ENCODE measurements at places on chromosomes 2 and 18.

DNA sequence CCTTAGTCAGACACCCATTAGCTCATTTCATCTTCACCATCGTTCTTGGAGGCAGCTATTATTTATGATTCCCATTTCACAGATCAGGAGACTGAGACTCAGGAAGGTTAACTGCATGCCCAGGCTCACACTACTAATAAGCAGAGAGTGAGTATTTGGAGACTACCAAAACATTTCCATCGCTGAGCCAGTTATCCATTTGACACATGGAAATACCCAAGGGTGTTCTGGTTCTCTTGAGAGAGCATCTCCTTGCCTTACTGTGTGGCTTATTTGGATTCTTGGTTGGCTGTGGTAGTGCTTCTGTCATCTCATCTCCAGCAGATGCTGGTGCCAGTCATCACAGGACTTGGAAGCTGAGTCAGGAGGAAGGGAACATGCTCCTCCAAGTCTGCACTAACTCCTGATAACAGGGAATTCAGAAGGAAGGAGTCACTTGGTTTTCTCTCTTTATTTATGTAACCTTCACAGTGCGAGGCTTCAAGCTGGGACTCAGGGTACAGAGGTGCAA lies 55.2 kb downstream of the RASGRP3 start:
- H3K27me3 ChIP-seq, result no peaks in the 10 kb centered on the region
- H3K4me1 ChIP-seq, result no peaks in the 10 kb centered on the region
- DNase-seq, result no peak
- H3K4me3 ChIP-seq, result no peak overlapping the region

DNA sequence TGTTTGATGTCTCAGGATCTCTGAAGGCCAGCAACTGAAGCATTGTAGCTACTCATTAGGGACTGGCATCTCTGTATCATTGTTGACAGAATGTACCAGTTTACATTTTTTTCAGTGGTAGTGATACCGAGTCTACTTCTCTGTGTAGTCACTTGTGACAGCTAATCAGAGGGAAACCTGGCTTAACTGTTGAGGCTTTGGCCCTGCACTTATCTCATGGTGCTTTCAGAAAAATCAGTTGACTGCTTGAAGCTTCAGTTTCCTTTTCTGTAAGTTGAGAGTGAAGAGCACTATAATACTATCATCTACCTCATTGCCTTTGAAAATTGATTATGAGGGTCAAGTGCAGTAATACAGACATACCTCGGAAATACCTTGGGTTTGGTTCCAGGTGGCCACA lies 90.0 kb downstream of the COMMD1 start:
- H3K27ac ChIP-seq, result no peak overlapping the region
- H3K27me3 ChIP-seq, result no peaks in the 10 kb centered on the region
- DNase-seq, result no peak
- H3K4me3 ChIP-seq, result no peak overlapping the region

GRCh38 chr2:121476684-121477083 lies 54.0 kb upstream of the RNU4ATAC start:
- peaks cover 56% of the 10 kb centered on the region for H3K4me1 ChIP-seq
- H3K27ac ChIP-seq, result no peak overlapping the region
- no peaks in the 10 kb centered on the region for H3K36me3 ChIP-seq
- no peak overlapping the region for H3K4me3 ChIP-seq
- DNase-seq, result no peak
- no peaks in the 10 kb centered on the region for H3K27me3 ChIP-seq

DNA sequence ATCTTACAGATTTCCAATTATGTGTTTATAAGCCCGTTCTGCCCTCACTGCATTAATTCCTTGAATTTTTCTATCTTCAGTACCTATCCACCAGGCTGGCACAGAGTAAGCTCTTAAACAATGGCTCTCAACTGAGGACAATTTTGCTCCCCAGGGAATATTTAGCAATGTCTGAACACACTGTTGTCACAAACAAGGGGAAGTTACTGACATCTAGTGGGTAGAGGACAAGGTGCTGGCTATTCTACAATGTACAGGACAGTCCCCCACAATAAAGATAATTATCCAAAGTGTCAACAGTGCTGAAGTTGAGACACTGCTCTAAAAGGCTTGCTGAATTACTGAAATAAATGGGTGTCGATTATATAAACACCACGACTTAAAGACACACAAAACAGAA lies 5.0 kb downstream of the NDUFS1 start:
- no peak overlapping the region for H3K27ac ChIP-seq
- no peak overlapping the region for H3K4me3 ChIP-seq
- peaks cover 24% of the 10 kb centered on the region for H3K36me3 ChIP-seq
- no peak for DNase-seq
- no peaks in the 10 kb centered on the region for H3K27me3 ChIP-seq

- no peak for DNase-seq
- peaks cover 22% of the 10 kb centered on the region for H3K27me3 ChIP-seq
- H3K27ac ChIP-seq, result no peak overlapping the region
- H3K36me3 ChIP-seq, result peaks cover 5% of the 10 kb centered on the region
- no peak overlapping the region for H3K4me3 ChIP-seq
- peaks cover 4% of the 10 kb centered on the region for H3K4me1 ChIP-seq
Measured at GRCh38 chr2:217451666-217452065, 551.1 kb downstream of the TNS1 start.

- no peak for DNase-seq
- no peaks in the 10 kb centered on the region for H3K27me3 ChIP-seq
- H3K36me3 ChIP-seq, result no peaks in the 10 kb centered on the region
- no peak overlapping the region for H3K27ac ChIP-seq
- no peak overlapping the region for H3K4me3 ChIP-seq
- no peaks in the 10 kb centered on the region for H3K4me1 ChIP-seq
Measured at GRCh38 chr2:211141646-211142045, 585.2 kb downstream of the CPS1 start.

DNA sequence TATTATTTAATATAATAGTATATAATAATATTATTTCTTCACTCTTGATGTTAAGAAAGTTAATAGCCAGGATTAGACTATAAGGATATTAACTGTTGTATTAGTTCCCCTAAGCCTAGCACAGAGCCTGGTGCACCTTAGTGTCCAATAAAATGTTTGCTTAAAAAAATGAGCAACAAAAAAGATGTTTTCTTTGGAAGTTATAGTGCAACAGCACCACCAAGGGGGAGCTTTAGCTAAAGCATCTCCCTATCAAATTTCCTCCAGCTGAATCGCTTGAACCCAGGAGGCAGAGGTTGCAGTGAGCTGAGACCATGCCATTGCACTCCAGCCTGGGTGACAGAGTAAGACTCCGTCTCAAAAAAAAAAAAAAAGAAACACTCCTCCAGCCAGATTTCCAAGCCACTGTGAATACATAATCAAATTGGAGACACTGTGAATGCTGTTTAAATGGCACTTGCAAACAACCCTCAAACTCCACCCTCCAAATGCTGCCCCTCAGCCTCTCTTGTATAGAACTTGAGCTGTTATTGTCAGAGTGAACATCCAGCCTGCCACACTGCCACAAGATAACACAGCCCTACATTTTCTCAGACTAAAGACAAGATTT lies 221.9 kb downstream of the DYM start:
- H3K27me3 ChIP-seq, result no peaks in the 10 kb centered on the region
- no peaks in the 10 kb centered on the region for H3K36me3 ChIP-seq
- no peak overlapping the region for H3K4me3 ChIP-seq

DNA sequence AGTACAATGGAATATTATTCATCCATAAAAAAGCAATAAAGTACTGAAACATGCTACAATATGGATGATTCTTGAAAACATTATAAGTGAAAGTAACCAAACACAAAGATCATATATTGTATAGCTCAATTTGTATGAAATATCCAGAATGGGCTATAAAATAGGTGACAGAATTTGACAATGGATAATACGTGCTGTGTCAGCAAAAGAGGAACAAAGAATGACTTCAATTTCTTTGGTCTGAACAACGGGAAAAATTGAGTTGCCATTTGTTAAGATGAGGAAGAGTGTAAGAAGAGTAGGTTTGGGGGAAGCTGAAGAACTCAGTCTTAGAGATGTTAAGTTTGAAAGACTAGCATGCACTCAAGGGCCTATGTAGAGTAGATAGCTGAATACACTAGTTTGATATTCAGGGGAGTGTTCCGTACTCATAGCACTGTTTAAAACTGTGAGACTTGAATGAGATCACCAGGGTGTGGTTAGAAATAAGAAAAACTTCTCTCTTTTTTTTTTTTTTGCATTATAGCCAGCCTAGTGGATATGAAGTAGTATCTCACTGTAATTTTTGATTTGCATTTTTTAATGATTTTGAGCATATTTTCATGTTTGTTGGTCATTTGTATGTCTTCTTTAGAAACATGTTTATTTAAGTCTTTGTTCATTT lies 213.6 kb downstream of the NR4A2 start:
- H3K36me3 ChIP-seq, result no peaks in the 10 kb centered on the region
- no peaks in the 10 kb centered on the region for H3K27me3 ChIP-seq
- H3K4me3 ChIP-seq, result no peak overlapping the region

DNA sequence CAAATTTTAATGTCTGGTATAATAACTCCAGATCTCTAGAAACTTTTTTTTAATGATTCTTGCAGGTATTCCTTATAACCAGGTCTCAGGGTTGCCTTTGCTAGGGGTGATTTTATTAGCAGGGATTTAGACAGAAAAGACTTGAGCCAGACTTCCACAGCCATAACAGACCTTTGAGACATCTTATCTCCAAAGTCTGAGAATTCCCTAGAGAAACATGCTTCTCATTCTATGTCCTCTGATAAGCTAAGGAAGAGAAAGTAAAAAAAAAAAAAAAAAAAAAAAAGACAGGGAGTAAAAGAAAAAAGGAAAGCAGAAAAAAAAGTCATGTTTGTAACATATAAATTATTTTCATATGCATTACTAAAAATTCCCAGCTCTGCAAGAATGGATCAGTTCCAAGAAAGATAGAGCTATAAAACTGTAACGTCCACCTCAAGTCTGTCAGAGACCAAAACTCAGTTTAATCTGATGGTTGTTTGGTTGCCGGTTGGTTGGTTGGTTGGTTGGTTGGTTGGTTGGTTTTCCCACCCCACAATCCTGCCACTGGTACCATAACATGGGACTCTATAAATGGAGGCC lies 153.8 kb downstream of the COL6A3 start:
- H3K4me1 ChIP-seq, result peaks cover 5% of the 10 kb centered on the region
- no peak overlapping the region for H3K4me3 ChIP-seq
- DNase-seq, result no peak
- no peaks in the 10 kb centered on the region for H3K36me3 ChIP-seq
